ENCODE measurements at places on chromosomes 2 and 18. TPM values are rescaled to one million over a fixed set of nuclear protein-coding genes. Genes with fewer than 3 reads are reported as not detected.

Gene NDC80
- 0.50 TPM for total RNA-seq

DNA sequence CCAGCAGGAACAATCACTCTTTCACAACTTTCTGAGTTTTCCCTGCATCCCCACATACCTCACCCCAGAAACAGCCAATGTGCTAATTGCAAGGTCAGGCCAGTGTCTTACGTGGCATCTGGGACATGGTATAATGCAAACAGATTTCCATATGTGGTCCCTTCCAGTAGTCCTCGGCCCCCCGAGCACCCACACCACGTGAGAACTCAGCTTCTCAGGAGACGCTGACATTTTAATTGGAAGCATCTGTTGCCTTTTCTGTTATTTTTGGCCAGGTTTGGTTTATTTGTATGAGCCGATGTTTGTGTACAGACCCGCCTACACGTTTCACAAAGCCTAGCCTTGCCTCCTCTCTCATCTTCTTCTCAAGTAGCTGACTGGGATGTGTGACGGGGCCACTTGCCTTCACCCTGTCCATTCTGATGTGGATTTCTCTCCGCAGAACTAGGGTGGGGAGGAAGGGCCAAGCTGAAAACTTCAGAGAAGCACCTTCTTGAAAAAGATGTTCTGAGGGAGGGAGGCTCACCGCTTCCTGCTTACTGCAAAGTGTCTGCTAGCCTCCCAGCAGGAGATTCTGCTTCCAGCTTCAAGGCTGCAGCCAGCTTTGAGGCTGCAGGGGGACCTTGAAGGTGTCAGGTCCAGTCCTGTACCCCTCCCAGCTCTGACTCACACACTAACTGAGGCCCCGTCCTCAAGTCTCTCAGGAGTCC, 109.6 kb upstream of the SLC14A2 start:
- DNase-seq = peak; percentile 33

DNA sequence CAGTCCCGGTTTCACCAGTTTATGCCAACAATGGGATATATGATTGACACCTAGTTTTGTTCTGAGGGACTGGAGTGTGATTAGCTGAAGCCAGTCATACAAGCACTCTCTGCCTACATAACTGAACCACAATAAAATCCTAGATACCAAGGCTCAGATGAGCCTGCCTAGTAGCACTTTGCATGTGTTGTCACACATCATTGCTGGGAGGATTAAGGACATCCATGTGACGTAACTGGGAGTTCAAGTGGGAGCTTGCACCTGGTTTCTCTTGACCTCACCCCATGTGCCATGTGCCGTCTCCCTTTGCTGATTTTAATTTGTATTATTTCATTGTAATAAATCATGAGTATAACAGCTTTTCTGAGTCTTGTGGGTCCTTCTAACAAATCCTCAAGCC, 90.3 kb downstream of the TMEM163 start:
- no peak for DNase-seq

- no peak for DNase-seq
Observed at GRCh38 chr2:14572633-14573032, 59.9 kb upstream of the LRATD1 start.

- no peak for DNase-seq
Observed at GRCh38 chr18:3584266-3584861, 134.4 kb downstream of the TGIF1 start.

Gene SERPINB13
- not detected for total RNA-seq

- DNase-seq = no peak
Observed at GRCh38 chr2:190504912-190505311, 29.6 kb downstream of the NEMP2 start.

DNA sequence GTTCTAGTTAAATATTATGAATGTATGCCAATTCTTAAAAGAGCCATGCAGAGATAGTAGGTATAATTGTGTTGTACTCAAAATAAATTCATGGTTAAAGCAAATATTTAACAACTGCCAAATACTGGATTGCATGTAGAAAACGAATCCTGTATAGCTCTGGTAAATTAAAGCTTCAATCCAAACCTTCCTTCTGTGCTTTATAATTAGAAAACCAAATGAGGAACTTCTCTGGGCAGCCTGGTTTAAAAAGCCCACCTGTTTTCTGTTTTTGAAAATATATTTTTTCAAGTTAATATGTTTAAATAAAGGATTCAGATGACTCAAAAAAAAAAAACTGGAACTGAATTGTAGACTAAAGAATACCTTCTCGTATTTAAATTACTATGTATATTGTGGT, 48.3 kb upstream of the ITGA4 start:
- no peak for DNase-seq

Gene IL36G
- not detected for total RNA-seq

Gene CCDC141
- 139 TPM for total RNA-seq

GRCh38 chr2:149050188-149050587, 11.7 kb downstream of the LYPD6B start:
- no peak for DNase-seq

GRCh38 chr2:164662066-164662465, 40.8 kb upstream of the GRB14 start:
- no peak for DNase-seq

GRCh38 chr2:143691121-143691520, 561.9 kb downstream of the ARHGAP15 start:
- DNase-seq = no peak

GRCh38 chr2:88517759-88518201, 65.3 kb upstream of the FOXI3 start:
- DNase-seq = no peak

Gene ASB18
- total RNA-seq = 3.8 TPM

Gene UGT1A10
- total RNA-seq = not detected
